ENCODE measurements at places on chromosomes 2 and 18.

GRCh38 chr2:104856086-104856972 is 2.4 kb downstream of the POU3F3 start:
- no peak for DNase-seq

GRCh38 chr2:16152071-16152927 is 211.9 kb downstream of the MYCN start:
- no peak for DNase-seq

GRCh38 chr2:237097326-237097910 is 11.7 kb downstream of the COPS8 start:
- DNase-seq: no peak

DNA sequence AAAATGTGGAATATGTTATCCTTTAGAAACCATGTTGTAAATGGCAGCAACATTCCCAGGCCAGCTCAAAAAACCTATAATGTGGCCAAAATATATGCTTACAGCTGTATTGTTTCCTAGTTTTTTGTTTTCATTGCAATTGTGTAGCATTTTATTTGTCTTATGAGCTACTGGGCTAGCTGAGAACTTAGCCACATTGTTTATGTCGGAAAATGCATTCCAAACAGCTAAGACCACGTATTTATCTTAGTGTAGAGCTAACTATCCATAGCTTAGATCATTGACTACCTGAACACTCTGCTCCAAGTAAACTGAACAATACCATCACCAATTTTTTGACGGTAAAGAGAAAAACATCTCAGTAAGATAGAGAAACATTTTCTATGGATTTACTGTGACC is 38.4 kb downstream of the METAP1D start:
- DNase-seq: no peak

DNA sequence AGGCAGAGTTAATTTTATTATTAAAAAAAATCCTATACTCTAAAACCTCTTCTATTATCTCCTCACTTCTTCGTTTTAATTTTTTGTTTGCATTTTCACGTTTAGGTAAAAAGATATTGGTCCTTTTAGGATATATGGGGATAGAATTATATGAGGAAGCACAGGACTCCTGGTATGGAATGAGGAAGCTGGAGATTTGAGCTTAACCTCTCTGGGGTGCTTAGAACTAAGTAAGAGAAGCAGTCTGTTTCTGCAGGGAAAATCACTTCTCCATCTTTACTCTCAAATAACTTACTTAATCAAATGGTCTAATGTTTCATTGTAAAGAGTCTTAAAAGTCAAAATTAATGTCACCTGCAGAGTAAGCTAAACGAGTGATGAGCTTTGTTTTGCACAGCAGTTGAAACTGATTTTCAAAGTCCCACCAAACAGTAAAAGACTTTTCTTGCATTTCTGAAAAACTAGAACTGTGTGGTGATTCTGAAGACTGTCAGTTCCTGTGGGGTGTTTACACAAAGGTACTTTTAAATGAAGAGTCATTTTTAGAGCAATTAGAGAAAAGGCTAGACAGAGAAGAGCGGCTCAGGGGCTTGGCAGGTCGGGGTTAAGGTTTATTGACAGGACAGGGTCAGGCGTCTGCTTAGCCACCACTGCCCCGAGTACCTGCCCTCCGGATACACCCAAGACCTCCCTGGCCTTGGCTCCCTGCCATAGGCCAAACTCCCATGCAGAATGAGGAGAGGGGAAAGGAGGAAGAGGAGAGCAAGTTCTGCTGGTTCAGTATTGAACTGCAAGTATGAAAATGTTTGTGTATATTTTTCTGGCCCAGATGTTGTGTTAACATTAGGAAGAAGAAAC is 21.6 kb downstream of the METAP1D start:
- no peak for DNase-seq

- no peak for DNase-seq
Observed at GRCh38 chr2:160977376-160977775, 182.9 kb upstream of the TANK start.

GRCh38 chr2:167192833-167193232 is 304.6 kb downstream of the XIRP2 start:
- peak; percentile 6 for DNase-seq

DNA sequence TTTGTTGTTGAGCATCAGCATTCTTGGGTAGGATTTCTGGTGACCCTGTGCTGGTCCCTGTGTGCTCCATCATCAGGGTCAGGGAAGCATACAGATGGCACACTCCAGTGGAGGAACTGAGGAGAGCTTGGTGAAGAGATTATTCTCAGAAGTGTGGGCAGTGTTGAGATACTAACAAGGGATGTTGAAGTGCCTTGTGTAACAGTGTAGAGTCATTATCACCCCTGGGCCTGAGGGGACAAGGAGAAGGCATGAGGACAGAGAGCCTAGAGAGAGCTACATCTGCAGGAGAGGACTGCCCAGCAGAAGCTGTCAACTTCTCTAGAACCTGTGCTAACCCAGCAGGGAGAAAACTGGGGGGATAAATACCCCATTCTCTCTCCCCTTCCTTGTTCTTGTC is 189.0 kb downstream of the PLCL1 start:
- DNase-seq: no peak

GRCh38 chr18:824179-824578 is 12.1 kb upstream of the YES1 start:
- DNase-seq: no peak

DNA sequence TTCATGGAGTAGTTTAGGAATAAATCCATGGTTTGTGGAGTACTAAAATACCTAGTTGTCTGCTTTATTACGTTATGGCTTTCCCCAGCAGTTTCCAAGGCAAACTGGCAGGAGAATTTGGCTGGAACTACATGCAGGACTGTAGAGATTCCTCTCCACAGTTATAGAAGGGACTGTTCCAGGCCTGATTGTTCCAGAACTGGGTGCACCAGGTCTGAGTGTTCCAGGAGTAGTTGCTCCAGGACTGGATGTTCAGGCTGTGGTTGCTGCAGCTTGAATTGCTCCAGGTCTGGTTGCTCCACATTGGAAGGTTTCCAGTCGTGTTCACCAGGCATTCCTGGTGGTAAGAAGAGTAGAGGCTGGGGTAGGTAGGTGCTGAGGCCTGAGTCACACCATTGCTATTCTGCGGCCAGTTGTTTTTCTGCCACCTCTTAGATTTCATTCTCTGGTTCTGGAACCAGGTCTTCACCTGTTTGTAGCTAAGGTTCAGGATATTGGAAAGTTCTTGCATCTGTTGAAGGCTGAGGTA is 28.1 kb downstream of the SGPP2 start:
- DNase-seq: no peak

- no peak for DNase-seq
Observed at GRCh38 chr2:148167855-148168254, 147.0 kb downstream of the MBD5 start.

DNA sequence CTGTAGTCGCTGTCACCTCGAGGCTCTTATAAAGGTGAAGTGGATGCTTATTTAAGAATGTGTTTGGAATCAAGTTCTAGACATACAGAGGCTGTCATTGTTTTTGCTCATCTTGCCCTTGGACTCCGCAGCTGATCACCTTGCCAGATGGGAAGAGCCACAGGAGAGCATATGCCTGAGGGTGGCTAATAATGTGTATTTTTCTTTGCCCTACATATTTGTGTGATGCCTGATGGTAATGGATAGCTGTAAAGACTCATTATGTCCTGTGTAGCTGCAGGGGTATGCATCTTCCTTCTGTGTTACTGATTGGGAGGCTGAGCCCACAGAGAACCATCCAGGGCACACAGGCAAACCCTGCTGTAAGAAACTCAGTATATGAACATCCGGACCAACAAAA is 61.7 kb downstream of the PRKCE start:
- DNase-seq: no peak

DNA sequence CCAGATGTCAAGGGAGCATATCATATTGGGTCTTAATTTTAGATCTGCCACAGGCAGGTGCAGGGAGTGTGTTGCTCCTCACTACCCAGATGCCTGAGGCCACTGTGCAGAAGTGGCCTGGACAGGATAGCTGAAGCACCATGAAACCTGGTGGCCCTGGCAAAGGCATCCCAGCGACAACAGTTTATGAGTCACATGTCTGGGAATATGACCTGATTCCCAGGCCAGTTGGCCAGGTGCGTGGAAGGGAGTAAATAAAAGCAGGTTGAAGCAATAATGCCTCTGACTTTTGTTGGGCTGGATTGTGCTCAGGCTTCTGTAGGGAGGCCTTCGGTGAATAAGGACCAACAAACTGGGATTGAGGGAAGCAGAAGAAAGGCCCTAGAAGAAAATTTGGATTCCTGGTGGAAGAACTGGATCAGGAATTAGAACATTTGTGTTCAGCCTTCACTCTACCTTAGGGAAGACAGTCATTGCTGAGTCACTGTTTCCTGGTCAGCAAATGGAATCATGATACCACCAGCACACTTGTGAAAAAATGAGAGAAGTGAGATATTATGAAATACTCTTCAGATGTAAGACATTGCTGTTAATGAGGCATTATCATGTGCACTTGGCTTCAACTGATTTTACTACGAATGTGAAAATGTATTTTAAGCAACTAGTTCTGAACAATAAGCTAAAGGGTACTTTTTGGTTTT is 78.4 kb upstream of the ZNF516 start:
- DNase-seq: peak; percentile 53

GRCh38 chr2:28449488-28450395 is 46.1 kb upstream of the PLB1 start:
- peak; percentile 87 for DNase-seq

DNA sequence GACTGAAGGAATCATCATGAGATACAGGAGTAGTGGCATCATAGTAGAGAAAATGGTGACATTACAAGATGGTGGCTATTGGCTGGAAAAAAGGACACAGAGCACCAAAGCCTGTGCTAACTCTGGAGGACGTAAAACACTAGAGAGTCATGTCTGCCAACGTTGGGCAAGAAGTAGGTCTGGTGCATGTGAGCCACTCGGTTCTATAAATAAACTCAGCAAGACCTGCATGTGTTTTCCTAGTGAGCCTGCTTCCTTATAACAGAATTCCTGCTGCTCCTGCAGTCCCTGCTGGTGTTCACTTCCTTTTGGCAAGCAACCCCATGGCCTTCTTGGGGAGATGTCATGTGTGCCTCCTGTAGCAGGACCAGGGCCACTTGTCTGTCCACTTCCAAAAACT is 325.2 kb downstream of the OSR1 start:
- DNase-seq: no peak

- DNase-seq: peak; percentile 32
Observed at GRCh38 chr2:41414486-41415230, 633.2 kb upstream of the PKDCC start.

- DNase-seq: no peak
Observed at GRCh38 chr18:79615586-79615985, 64.0 kb upstream of the CTDP1 start.

DNA sequence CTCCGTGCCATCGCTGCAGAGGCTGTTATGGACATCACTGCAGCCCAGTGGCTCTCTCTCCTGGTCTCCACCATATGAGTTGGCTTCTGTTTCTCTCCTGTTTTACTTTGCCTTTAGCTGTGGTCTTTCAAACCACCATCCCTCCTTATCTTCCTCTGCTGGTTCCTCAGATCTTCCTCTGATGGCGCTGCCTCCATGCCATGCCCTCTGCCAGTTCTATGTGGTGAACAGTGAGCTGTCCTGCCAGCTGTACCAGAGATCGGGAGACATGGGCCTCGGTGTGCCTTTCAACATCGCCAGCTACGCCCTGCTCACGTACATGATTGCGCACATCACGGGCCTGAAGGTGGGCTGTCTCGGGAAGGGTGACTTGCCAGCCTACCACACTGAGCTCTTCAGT is 13.1 kb downstream of the TYMS start:
- no peak for DNase-seq
